ENCODE measurements at places on chromosomes 13 and 19. TPM values are rescaled to one million over a fixed set of nuclear protein-coding genes. Genes with fewer than 3 reads are reported as not detected.

Gene C19orf25
- total RNA-seq: 33.7 TPM

Gene PNMA8B
- 0.28 TPM for total RNA-seq

Gene ABCA7
- total RNA-seq: 14.7 TPM

Gene PIBF1
- 32.4 TPM for total RNA-seq
